ENCODE measurements at places on chromosomes 4 and X.

DNA sequence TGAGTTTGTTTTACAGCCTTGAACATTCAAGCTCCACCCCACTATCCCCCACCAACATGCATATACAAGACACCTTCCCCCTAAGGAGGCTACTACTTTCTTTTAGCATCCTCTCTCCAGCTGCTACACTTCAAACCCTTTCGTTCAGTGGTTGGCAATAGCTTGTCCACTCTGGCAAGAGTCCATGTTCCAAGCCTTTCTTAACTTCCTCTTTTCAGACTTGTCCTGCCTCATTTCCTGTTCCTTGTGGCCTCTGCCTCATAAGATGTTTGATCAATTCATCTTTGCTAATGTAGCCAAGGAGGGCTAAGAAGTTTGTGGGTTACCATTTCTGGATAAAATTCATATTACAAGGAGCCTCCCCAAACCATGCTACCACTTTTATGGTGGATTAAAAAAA, 20.8 kb upstream of the ZCCHC12 start:
- peak; percentile 59 for DNase-seq

DNA sequence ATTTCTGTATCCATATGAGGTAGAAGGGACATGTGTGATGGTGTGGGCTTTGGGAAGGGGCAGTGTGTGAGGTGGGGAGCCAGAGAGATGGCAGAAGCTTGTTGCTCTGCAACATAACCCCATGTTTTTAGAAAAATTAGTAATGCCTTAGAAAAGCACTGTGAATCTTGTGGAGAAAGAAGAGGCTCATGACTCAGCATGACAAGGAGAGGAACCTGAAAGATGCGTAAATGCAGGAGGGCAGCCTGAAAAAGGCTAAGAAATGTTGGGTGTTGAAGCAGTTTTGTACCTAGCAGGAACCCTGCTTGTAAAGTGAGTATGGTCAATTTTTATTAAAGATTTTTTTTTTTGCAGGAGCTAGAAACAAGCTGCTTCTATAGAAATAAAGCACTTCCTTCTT, 59.8 kb downstream of the ARSJ start:
- no peak for DNase-seq

- no peak for DNase-seq
These were observed 404.6 kb downstream of the ARHGAP24 start for GRCh38 chr4:85879518-85879917.

DNA sequence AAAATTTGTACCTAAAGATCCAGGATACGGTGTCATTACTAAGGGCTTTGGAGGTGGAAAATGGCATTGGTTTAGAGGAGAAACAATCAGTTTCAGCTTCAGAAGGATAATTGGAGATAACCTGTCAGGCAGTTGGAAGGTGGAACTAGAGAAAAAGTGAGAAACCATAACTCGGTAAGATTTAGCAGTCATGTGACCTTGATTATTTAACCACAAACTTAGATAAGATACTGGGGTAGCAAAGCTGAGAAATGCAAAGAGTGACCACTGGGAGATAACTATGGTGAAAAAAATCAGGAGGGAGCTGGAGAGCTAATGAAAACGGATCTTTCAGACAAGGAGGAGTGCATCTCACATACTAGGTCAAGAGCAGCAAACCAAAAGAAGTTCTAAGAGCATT, 58.3 kb upstream of the SMARCA5 start:
- no peak for DNase-seq

- DNase-seq, result no peak
These were observed 229.5 kb downstream of the MAPK10 start for GRCh38 chr4:86130160-86130933.

DNA sequence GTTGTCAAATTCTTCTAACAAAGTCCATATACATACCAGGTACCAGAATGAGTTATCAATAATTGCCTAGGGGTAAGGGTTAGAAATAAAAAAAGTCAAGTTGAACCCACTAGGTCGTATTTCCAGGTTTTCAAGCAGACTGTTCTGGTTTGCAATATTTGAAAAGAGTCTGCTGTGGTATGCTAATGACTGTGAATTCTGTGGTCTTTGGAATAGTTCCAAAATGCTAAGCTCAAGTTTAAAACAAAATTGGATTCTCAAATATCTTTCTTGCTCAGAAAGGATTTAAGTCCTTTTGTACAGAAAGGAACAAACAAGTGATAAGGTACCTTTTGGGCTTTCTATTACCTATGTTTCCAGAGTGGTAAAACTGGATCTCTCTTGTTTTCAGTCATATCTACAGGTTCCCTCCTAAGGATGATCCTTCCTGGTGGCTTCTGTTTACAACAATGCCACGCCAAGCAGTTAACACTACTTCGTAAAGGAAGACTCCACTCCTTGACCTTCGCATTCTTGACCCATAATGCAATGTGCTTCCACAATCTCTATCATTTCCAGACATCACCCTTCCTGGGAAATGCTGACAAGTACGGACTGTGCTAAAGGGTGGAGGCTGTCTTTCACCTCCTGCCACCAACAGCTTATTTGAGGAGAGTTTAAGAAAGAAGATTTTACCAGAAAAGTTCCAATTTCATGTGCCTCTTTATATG, 531.7 kb upstream of the FTHL17 start:
- DNase-seq, result no peak

DNA sequence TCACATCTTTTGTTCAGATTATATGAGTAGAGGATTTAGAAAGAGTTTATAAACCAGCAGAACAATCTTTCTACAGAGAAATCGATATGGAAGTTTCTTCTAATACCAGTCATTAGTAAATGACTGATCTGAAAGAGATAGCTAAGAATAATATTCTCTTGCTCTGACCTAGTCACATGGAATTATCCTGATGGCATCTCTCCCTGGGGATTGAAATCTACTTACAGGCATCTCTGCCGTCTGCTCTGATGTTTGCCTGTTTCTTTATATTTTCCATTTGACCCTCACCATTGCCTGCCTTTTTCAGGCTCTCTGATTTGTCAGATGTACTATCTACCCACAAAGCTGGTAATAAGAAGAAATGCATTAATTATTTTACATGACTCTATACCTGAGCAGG, 1157.3 kb downstream of the PCDH7 start:
- no peak for DNase-seq

DNA sequence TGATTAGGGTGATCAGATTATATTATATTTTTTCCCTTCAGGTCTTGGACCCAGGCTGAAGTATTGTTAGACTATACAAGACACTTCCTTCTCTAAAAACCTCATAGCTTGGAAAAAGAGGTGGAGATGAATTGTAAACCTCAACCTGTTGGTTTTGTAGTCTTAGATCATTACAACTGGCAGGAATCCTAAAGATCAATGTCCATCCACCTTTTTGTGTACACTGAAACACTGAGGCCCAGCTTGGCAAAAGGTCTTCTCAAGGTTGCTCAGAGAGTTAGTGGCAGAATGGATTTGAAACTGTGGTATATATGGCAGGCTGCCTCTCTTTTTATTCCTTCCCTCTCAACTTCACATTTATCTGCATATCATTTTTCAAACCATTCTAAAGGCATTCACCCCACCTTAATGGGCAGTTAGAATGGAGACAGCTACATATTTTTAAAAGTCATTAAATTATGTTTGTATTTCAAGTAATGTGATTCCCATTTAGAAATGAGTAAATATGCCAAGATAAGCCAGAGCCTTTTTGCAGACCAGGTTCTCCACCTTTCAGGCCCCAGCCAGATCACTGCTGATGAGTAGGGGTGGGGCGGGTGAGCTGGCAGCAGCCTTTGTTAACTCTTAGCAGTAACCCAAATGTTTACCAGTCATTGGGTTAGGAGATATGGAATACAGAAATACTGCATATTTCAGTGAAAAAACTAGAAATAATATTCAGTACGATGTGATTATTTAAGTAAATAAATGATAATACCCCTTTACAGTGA, 243.2 kb upstream of the F9 start:
- DNase-seq, result no peak

- no peak for DNase-seq
These were observed 184.7 kb upstream of the NDP start for GRCh38 chrX:44157858-44158257.

GRCh38 chr4:165177725-165178666, 29.4 kb upstream of the KLHL2 start:
- DNase-seq, result no peak

GRCh38 chr4:116824172-116824571, 261.2 kb downstream of the TRAM1L1 start:
- no peak for DNase-seq

GRCh38 chrX:153408221-153408721, 3.0 kb upstream of the ZFP92 start:
- DNase-seq, result no peak

DNA sequence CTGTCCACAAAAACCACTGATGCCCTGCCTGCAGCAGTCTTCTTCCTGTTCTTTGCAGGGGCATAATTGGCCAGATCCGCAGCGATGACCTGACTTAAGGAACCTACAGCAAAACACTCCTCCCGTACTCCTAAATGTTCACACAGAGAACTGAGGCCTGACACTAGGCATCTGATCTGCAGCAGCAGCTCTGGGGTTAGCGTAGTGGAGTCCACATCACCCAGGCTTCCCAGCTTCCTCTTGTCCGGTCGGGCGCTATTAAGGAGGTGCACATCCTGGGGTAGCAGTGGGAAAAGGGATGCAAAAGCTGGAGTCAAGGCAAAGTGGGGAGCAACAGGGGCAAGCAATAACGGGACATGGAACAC, 758 bp downstream of the SCFD2 start:
- no peak for DNase-seq

GRCh38 chr4:13891544-13891939, 264.0 kb upstream of the BOD1L1 start:
- DNase-seq, result no peak

- peak; percentile 68 for DNase-seq
These were observed 123.6 kb upstream of the RBPJ start for GRCh38 chr4:26197018-26197779.

- DNase-seq, result no peak
These were observed 254.7 kb downstream of the FBXW7 start for GRCh38 chr4:152281211-152281610.

GRCh38 chr4:138251938-138252337, 9.8 kb upstream of the SLC7A11 start:
- DNase-seq, result no peak

DNA sequence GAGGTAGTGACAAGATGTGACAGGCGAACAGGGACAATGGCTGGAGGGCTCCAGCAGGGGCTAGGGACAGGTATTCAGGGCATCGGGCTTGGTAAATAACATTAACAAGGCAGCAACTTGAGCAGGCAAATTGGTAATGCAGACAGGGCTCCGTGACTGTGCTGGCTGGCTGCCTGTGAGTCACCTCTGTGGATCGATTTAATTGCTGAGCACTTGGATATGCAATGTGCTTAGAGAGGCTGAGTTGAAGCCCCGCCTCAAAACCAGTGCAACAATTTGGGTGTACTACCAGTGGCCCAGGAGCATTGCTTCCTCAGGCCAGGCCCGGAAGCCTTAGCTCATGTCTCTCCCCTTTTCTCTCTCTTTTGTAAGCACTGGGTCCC, 19.5 kb downstream of the CNGA2 start:
- no peak for DNase-seq

GRCh38 chr4:173343832-173344397, 9.8 kb upstream of the HMGB2 start:
- DNase-seq, result no peak

DNA sequence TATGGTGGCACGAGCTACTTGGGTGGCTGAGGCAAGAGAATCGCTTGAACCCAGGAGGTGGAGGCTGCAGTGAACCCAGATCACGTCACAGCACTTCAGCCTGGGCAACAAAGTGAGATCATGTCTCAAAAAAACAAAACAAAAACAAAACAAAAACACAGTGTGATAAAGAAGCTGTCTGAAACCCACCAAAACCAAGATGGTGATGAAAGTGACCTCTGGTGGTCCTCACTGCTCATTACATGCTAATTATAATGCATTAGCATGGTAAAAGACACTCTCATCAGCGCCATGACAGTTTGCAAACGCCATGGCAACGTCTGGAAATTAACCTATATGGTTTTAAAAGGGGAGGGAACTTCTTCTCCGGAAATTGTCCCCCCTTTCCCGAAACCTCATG, 29.4 kb upstream of the OPHN1 start:
- peak; percentile 60 for DNase-seq

DNA sequence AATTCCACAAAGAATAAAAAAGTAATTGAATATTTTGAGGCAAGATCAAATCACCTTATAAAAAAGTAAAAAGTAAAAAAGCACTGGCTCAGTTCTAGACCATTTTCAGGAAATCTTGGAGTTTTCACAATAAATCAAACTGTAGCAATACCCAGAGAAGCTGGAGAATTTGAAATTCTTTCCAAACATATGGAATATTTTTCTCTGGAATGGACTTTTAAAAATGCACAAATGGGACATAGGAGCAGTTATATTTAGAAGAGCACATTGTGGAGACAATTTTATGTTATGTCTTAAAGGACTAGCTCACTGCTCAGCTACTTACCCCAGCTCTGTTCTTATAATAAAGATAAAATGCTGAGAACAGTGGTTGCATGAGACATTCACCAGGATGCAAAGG, 211.9 kb upstream of the KIT start:
- no peak for DNase-seq

DNA sequence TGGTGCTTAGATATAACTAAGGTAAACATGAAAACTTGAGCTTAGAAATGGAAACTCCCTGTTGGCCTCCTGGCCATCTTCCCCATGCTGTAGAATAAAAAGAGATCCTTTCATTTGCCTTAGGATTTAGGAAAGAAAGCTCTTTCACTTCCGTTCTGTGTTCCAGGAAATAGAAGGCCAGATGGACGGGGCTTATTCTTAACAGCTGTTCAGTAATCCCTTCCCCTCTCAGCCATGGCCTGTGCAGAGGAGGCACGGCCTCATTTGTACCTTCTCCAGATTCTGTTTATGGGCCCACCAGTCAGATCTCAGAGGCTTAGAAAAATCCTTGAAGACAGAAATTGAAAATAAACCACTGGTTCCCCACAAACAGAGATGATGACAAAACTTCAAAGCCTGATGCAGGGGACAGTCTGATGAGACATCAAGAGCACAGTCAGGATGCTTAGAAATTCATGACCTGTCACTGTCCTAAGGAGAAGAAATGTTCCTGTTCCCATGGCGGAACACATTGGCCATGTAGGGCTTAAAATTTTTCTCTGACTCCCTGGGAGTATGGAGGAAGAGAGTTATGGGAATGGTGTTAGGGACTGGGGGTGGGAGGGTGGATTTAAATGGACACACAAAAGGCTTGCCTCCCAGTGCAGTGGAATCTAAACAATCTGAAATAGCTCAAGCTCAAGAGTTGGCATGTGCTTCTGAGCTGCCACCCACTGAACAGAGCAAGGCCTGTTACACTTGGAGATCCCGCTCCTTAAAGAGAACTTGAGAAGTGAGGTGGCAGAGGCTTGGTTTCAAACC, 188.8 kb downstream of the SOWAHB start:
- DNase-seq, result no peak
